Aorta (tissue), 5 donors: ENCODE measurements at places on chromosomes 2 and 18. TPM values are rescaled to one million over a fixed set of nuclear protein-coding genes. Genes with fewer than 3 reads are reported as not detected.

Gene CD207
- total RNA-seq, result not detected

Gene HADHA
- 109 TPM for total RNA-seq

Gene FLACC1
- total RNA-seq, result 6.7 TPM

DNA sequence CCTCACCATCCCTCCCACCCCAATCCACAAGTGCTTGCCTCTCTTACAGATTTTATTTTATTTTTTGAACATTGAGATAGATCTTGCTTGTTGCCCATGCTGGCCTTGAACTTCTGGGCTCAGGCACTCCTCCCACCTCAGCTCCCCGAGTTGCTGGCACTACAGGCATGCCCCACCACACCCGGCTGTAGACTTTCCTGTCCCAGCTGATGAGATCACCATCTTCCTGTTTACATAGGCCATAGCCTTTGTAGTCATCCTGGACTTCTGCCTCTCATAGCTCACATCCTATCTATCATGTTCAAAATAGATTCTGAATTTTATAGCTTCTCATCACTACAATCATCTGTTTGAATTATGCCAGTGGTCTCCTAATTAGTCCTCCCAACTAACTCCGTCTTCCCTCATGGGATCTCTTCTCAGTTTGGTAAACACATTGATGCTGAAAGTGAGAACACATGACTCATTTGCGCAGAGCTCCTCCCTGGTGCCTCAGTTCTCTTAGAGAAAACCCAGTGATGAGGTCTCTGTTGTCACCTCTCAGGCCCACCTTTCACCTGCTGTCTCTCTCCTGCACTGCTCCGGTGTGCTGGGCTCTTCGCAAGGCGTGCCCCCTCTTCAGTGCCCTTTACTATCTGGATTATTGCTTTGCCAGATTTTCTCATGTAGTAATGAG is 243.0 kb downstream of the ZNF407 start:
- DNase-seq, result no peak
